ENCODE measurements at places on chromosomes 2 and 18.

DNA sequence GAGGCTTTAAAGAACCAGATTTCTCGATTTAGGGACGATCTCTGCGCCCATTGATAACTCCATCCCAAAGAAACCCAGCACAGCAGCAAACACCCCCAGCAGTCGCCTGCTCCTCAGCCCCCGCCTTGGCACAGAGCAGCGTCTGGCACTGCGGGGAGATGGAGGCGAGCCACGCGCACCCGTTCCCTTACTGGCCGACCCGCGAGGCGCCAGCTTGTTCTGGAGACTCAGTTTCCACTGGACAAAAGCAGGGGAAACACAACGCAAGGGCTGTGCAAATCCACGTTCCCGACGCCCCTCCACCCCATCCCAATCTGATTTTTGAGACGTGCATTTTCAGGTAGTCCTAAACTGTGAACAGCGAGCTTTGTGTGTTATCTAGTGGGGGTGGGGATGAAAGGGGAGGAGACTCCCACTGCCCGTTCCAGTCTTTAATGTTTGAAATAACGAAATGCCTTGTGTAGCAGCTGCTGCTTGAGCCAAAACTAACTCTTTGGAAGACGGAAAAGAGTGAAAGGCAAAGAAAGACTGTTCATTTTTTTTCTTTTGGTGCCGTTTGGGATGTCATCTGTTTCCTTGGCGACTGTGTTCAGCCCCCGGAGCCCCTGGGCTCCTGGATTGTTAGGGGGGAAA, 143.2 kb downstream of the MEIS1 start:
- no peak for ATAC-seq

GRCh38 chr2:138209009-138209408, 244.7 kb downstream of the HNMT start:
- ATAC-seq = no peak

- no peak for ATAC-seq
Measured at GRCh38 chr2:224817676-224818075, 101.5 kb upstream of the CCDC195 start.

DNA sequence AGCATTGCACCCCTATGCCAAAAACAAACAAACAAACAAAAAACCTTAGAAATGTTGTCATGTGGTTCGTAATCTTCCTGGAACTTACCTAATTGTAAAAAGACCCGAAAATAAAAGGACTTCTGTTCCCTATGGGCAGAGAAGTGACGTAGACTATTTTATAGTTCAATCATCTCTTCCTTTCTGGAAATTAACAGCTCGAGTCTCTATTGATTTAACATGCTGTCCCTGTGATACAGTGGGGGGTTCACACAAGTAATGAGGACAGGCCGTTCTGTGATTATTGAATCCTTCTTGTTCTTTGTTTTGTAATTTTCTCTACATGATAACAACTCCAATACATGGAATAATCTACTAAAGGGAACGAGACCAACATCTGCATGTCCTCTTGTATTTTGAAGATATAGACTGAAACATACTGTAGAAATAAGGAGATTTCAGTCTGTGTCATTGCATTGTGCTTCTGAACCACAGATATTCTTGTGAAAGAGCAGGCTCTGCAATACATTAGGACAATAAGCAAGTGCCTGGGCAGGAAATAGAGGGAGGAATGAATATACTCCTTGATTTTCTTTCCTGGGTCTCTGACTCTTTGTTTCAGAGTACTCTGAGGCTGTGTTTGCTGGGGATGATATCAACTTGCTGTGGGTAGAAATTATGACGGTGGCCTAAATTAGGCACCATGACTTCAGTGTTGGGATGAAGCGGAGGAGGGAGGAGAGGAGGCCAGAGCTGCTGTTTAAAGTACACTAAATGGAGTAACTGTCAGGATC, 65.7 kb upstream of the PPM1B start:
- no peak for ATAC-seq

GRCh38 chr2:130849896-130850787, 13.4 kb downstream of the ARHGEF4 start:
- ATAC-seq = no peak

- ATAC-seq = peak; percentile 78
Measured at GRCh38 chr2:42917425-42917927, 125.1 kb upstream of the HAAO start.

DNA sequence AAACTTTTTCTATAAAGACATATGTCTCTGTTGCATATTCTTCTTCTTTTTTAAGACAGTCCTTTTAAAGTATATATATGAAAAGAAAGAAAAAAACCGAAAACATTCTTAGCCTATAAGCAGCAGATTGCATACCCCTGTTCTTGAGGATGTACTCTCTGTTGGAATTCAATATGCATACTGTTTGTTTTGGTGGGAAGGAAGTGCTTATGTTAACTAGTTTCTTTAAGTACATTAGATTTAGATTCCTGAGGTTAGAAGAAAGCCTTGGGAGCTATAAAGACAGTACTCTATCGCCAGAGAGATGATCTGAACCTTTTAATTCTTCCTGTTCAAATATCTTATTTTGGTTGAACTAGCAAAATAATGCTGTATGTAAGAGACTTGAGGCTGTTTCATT, 46.8 kb upstream of the TBR1 start:
- ATAC-seq = no peak

DNA sequence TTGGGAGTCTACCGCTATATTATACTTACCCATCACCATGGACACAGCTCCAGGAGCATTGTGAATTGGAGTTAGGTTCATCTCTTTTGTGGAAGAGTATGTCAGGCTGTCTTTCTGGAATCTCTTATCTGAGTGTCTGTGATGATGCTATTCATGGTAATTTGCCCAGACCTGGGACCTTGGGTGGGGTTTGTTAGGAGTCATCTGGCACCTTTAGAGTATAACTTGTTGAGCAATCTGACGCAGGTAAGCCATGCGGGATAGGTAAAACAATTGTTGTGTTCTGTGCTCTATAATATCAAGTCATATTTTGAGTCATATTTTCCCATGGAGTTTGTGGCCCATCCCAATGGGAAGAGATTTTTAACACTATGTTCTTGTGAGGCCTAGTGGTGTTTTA, 49.7 kb upstream of the MAPRE2 start:
- peak; percentile 86 for ATAC-seq

GRCh38 chr2:121501031-121501430, 29.6 kb upstream of the RNU4ATAC start:
- ATAC-seq = no peak

- no peak for ATAC-seq
Measured at GRCh38 chr18:70376914-70377258, 88.0 kb downstream of the SOCS6 start.

GRCh38 chr18:42707080-42707479, 408.4 kb downstream of the RIT2 start:
- ATAC-seq = no peak

- ATAC-seq = no peak
Measured at GRCh38 chr2:204207866-204208265, 271.3 kb downstream of the ICOS start.

GRCh38 chr18:48875942-48876511, 74.7 kb downstream of the SMAD7 start:
- ATAC-seq = no peak

DNA sequence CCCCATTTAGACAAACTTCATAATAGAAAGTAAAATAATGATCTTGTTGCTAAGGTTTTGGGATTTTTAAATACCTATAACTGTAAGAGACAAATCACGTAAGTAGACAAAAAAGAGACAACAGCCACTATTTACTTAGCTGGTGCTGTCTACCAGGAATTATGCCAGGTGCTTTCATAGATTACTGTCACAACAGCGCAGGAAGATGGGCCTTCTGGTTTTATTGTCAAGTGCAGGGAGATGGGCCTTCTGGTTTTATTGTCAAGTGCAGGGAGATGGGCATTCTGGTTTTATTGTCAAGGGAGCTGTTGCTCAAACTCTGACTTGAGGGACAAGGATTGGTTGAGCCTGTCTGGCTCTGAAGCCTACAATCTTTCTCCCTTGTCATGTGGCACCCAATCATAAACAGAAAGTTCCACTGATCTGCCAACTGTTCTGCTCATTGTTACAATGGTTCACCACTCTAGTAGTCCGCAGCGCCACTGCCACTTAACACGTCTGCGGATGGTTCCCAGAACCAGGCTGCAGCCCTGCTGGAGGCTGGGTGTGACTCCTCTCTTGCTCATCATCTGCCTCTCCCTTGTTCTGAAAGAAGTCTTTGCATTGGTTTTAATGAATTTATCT, 95.0 kb downstream of the RNF144A start:
- no peak for ATAC-seq

DNA sequence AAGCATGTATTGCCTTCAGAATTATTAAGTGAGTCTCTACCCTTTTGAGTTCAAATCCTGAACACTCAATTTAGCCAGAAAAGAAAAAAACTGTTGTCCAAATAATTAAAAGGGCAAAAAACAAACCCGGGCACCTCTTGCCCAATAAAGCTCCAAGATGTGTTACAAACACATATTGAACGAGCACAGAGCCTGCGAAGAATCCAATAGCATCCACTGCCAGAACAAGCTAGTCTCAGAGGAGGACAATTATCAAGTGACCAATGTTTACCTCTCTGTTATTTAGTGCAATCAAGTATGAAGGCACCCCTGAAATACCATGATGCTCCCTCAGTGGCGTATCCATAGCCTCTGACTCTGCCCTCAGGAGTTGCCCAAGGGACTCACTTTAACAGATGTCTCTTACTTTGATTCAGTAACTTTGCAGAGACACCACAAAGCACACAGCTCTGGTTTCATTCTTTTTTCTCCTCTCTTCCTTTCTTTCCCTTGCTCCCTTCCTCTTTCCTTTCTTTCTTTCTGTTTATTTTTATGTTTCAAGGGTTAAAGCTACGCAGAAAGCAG, 93.5 kb upstream of the SPATS2L start:
- ATAC-seq = no peak

GRCh38 chr18:21513292-21513691, 87.2 kb downstream of the ESCO1 start:
- ATAC-seq = no peak

DNA sequence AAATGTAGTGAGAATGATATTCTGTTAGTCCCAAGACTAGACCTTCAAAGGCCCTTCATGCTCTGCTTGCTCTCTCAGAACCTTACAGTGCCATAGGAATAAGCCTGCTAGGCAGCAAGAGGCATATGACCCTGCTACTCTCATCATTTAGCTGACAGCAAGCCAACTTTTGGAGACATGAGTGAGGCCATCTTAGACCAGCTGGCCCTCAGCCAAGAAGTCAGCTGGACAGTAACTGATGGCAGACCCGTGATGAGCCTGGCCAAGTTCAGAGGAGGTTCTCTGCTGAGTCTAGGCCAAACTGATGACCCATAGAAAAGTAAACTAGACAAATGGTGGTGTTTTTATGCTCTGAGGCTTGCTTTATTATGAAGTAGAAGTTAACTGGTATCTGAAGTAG, 82.6 kb downstream of the C18orf54 start:
- no peak for ATAC-seq

DNA sequence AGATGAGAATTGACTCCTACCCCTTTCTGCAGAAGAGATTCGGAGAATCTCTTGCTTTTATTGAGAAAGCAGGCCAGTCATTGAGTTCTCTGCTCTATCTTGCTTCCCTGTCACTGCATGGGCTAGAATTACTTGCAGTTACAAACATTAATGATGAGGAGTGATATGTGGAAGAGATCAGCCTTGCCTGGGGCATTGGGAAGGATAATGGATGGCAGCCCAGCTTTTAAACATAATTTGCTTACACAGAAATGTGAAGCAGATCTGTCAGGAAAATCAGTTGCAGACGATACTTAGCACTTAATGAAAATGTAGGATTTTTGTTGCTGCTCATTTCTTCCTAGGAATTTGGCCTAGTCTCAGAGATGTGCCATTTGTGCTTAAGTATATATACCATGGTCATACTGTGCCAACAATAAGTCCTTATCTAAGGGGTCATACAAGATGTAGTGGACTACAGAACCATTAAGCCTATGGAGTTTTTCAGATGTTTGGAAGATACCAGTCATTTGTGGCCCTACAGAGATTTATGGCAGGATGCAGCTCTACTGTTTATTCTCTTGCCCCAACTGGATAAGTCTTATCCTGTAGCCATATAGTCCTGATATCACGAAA, 92.7 kb downstream of the XRCC5 start:
- ATAC-seq = no peak

GRCh38 chr2:111908578-111908977, 10.2 kb downstream of the MERTK start:
- ATAC-seq = no peak

DNA sequence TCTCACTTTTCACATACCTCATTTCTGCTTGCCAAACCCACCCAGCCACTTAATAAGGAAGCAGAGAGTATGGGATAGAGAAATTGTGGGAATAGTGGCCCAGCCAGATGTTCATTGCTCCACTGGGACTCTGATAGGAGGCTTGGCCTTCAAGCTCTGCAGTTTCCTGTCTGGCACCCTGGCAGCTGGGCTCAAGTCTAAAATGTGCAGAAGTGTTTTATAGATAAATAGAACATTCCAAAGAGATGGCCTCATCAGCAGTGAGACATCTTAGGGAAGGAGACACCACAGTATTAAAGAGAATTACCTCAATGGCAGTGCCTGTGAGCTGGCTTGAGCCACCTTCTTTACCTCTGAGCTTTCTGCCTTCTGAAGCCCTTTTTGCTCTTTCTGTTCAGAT, 24.7 kb downstream of the COPS7B start:
- no peak for ATAC-seq

DNA sequence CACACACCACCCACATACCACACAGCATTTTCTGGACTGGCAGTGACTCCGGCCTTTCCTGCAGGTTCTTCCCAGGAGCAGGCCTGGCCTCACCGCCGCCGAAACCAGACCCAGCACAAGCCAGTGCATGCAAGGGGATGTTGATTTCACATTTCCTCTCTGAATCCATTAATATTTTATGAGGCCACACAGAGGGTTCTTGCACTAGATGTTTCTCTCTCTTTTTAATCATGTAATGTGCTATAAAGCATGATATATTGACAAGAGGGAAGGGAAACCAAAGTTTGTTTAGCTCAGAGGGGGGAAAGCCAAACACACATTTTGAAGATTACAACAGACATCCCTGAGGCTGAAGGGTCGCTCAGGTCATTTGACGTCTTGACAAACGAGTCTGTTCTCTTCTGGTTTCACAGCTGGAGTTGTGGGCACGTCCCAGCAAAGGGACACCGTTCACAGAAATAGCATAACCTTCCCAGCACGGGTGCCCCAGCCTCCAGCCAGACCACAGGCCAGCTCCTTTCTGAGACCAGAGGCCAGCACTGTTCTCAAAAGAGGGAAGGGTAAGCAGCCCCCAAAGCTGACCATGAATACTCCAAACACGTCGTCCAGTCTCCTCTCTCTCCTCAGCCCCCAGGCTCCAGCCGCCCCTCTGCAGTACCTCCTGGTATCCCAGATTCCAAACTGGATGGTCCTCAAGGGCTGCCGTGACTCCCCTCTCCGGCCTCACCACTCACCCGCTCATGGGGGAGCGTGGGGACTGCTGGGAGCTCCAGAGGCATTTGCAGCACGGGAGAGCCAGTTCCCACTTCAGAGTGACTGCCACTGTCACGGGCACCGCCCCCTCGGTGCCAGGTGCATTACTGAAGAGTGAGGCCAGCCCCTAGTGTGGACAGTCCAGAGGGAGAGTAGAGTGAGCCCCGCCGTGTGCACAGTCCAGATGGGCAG, 340.3 kb upstream of the SALL3 start:
- peak; percentile 72 for ATAC-seq

DNA sequence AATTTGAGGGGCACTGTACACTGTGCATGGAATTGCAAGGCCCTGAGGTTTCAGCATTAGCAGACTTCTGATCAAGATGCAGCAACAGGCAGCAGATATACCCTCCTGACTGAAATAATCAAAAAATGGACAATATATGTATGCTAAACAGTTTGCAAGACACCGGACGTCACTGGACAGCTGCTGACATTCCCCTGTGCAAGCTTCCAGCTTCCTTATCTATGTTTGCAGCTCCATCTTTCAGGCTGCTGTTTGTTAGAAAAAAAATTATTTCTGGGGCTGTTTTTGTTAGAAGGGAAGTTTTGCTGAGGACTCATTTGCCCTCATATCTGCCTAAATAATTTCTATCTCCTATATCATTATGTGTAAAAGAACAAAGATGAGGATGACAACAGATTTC, 179.5 kb upstream of the BCL2L11 start:
- no peak for ATAC-seq
